ENCODE measurements at places on chromosomes 6 and 20.

DNA sequence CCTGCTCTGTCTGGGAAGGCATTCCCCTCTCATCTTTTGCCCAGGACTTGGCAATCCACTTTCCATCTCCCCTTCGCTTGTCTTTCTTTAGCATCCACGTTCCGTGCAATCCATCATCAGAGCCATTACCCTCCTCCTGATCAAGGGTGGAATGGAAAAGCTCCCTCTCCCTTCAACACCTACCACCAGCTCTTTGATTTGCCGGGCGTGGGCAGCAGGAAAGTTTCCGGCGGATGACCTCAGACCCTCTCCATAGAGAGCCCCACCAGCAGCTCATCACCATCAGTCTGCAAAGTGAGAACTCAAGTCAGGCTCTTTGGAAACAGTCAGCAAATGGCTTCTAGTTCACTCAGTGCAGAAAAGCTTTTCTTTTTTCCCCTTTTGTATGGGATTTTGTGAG, 76.2 kb downstream of the TSHZ2 start:
- no peak for DNase-seq

DNA sequence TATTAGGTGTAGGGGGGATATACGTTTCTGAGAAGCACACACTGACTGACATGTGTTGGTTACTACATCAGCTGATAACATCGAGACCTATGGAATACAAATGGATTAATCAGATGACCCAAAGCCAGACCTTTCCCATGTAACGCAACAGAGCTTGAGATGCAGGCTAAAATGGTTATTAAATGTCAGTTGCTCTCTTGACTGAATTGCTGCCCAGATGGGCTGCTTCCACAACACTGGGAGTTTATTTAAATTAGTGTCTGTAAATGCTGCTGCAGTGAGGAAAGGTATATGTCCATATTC, 298.8 kb downstream of the PHACTR1 start:
- DNase-seq = no peak

DNA sequence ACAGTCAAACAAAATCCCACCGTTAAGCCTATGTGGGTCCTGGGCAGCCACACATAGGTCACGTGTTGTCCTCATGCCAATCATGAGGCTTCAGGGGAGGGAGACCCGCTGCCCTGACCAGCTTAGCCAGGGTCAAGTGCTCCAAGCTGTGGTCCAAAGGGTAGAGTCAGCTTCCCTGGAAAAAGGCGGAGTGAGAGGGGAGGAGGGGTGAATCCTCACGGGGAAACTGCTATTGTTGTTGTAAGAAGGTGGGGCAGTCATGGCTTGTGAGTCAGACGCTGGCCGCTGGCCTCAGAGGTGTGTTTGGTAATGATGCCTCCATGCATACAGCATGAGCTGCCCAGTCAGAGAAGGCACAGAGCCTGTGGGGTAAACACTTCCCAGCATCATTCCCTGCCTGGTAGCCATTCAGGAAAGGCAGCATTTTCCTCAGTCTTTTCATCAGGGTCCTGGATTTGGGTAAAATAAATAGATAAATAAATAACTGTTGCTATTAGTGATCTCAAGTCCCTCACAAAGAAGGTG, 8.7 kb downstream of the CST3 start:
- DNase-seq = peak; percentile 82

GRCh38 chr6:167150941-167151549, 6.7 kb downstream of the GPR31 start:
- no peak for DNase-seq

DNA sequence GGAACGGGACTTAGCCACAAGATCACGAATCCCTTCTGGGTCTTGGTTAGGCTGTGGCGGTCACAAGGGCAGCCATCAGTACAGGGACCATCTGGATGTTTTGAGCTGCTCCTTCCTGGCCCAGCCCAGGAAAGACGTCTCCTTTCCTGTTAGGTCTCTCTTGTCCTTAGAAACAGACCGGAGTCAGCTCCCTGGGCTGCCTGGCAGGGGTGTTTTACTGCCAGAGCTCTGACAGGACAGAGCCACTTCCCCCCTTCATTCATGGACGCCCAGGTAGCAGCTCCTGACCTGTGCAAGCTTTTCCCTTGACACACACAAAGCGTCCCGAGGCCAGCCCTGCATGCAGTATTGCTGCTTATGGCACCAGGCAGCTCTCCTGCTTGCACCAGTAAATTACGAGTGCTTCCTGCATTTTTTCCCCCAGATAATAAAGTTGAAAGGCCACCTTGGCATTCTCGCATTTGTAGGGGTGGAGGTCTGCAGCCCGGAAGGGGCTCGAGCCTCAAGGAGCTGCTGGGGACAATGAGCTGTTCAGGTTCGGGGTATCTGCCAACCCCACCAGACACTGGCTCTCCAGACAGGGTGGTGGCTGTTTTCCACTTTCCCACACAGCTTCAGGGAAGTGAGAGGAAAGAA, 87.4 kb downstream of the NOL4L start:
- peak; percentile 74 for DNase-seq

GRCh38 chr6:7761051-7761450, 35.2 kb downstream of the BMP6 start:
- DNase-seq = no peak

GRCh38 chr20:17530716-17531664, at the start of gene BFSP1:
Gene BFSP1 (minus strand): TSS chr20:17531379. CDS start chr20:17531329, 50 bp downstream.
- peak; percentile 65 for DNase-seq

DNA sequence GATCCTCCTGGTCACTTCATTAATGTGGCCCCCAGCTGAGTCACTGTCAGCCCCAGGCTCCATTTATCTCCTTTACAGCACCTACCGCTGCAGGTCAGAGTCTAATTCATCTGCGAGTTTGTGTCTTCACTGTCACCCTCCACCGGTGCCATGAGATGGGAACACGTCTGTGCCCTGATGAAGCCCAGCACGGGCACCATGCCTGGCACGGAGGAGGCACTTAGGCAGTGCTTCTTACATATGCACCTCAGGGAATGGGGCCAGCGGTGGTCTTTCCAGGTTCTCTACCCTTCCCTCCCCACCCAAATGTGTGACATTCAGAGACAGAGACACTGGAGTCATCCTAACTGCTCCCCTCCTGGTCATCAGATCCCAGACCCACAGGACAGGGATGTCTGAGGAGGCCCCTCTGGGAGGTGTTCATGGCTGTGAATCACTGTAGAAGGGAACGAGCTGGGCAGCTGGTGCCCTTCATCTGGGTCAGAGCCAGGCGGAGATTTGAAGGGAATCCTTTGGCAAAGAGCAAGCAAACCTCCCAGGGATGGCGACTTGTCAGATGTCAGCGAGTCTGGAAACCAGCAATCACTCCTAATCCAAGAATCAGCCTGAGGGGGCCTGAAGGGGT, 364.6 kb downstream of the PREX1 start:
- no peak for DNase-seq

GRCh38 chr6:129481706-129482105, 228.3 kb downstream of the ARHGAP18 start:
- DNase-seq = no peak

DNA sequence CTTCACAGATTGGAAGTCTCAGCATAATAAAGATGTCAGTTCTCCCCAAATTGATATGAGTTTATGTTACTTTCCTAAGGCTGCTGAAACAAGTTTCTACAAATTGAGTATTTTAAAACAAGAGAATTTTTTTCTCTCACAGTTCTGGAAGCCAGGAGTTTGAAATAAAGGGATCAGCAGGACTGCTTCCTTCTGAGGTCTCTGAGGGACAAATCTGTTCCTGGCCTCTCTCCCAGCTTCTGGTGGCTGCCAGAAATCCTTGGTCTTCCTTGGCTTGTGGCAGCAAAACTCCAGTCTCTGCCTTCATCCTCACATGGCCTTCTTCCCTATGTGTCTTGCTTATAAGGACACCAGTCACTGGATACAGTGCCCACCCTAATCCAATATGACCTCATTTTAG, 136.1 kb downstream of the TFAP2A start:
- DNase-seq = no peak

GRCh38 chr6:11921017-11921438, 91.1 kb upstream of the HIVEP1 start:
- DNase-seq = peak; percentile 87

GRCh38 chr6:50720623-50721022, 7.3 kb downstream of the TFAP2D start:
- peak; percentile 46 for DNase-seq

- DNase-seq = no peak
These were observed 4.3 kb upstream of the SLC17A2 start for GRCh38 chr6:25934735-25935313.

DNA sequence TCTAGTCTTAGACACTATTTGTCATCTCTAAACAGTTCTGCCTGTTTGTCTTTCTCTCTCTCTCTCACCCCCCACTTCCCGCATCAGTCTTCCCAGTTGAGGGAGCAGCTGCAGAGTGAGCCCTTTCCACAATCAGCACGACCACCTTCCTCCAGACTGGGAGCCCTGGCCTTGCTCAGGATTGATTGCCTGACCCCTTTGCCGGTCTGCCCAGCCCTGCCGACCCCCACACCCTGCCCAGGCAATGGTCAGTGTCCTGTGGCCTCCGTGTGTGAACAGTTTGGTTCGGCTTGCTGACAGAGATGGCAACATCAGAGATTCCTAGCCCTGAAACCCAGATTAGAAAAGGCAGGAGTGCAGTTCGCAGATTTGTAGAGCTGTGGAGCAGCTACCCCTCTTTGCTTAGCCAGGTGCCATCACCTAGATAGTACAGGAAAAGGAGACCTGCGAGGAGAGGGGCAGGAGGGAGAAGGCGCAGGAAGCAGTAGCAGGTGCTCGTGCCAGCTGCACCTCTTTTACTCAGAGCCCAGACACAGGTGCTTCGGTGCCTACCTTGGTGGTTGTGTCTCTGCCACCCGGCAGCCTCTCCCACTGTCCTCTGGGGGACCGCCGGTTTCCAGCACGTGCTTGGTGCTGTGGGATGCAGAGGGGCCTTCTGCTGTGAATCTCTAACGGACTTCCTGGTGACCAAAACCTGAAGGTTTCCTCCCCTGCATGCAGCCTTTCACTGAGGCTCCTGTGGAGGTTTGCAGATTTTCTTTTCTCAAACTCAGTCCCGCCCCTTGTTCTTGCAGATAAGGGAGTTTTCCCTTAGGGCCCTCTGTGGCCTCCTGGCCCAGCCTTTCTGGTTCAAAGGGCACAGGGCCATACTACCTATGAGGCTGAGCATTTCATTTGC, 92.4 kb downstream of the SCML4 start:
- no peak for DNase-seq

DNA sequence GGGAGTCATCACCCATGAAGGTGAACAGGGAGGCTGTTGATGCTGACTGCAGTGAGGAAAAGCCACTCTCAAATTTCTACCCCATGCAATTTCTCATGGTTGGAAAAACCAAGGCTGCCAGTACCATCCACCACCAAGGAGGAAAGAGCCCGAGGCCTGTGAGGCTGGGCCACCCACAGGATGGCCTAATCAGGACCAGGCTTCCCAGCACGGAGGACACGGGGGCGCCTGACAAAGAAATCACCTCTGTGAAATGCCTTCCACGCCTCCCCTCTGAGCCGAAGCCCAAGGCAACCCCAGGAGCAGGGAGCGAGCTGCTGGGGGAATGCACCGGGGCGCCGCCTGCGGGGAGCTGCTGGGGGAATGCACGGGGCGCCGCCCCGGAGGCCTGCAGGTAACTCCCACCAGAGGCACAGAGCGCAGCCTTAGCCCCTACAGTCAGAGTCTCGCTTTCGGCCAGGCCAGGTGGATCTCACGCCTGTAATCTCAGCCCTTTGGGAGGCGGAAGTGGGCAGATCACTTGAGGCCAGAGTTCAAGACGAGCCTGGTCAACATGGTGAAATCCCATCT, 26.9 kb downstream of the FOXF2 start:
- DNase-seq = no peak

DNA sequence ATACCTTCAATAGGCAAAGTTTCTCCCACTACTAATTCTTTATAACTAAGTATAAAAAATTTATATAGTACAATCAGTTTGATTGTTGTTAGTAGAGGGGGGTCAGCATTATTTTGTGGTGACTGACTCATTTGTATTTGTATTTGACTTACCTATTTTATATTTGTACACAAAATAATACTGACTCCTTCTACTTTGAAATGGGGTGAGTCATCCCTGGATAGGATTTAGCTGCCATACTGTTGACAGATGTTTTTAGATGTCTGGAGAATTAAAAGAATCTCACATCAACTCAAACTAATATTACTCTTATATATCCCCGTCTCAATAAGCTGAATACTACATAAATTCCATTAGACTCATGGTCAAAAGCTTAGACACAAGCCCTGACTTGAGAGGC, 114.9 kb downstream of the FRK start:
- no peak for DNase-seq

GRCh38 chr6:31582230-31582643, at the start of gene LTB:
Gene LTB (minus strand): TSS chr6:31582424. CDS start chr6:31582417, 7 bp downstream.
- DNase-seq = no peak

- no peak for DNase-seq
These were observed 108.4 kb downstream of the FOXF2 start for GRCh38 chr6:1497761-1498105.

- DNase-seq = no peak
These were observed 862.7 kb upstream of the FLRT3 start for GRCh38 chr20:15200147-15200565.

DNA sequence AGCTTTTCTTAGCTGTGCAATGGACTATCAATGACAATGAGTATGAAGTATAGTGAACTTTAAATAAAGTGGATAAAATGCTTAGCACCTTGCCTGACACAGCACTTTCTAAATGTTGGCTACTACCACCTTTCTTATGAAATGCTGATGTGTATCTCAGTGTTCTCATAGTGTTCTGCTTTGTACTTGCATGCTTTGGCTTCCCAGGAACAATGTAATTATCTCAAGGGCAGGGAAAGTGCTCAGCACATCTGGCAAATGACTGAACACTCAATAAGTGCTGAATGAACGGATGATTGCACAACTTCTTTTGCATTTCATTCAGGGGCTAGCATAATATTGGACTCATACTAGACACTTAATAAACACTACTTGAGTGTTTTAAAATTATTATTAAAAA, 28.2 kb upstream of the NOX3 start:
- no peak for DNase-seq

- peak; percentile 58 for DNase-seq
These were observed 120.2 kb downstream of the MBOAT1 start for GRCh38 chr6:20092071-20092566.
